Stimulated activated CD8-positive, alpha-beta memory T cell treated with anti-CD3 and anti-CD28 coated beads, Interleukin-4, amount 100 ng/mL, for 1 hour (primary cell): ENCODE measurements at places on chromosomes 4 and X.

DNA sequence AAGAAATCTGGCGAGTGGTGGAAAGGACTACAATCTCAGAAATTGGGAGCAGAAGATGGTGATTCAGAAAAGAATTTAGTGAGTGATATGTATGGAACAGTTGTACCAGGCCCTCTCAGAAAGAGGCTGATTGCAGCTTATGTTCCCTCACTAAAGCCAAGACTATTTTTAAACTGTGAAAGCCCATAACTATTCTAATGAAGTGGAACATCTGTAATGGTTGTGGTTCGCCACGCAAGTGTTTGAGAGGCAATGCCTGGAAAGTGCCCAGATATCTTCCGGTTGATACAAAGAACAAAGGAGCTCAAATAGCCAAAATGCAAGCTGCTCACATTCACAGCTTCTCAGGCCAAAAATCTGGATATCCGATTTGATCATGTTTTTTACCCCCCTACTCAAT is 1250.7 kb downstream of the RAPGEF2 start:
- no peak for DNase-seq

DNA sequence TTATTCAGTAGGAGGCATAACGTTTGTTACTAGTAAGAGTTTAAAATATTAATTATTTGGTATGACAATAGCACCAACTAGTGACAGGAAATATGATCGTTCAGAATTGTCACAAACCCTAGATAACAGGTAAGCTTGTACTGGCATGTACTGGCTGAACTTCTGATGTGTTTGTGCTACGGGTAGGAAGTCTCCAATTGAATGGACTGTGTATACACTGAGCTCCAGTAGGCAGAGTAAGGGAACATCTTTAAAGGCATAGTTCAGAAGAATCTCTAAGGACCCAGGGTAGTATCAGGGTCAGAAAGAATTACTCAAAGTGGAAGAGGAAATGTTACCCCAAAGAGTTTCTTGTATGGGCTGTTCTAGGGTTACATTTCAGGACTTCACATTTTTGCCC is 230.4 kb downstream of the EDA2R start:
- DNase-seq: no peak

DNA sequence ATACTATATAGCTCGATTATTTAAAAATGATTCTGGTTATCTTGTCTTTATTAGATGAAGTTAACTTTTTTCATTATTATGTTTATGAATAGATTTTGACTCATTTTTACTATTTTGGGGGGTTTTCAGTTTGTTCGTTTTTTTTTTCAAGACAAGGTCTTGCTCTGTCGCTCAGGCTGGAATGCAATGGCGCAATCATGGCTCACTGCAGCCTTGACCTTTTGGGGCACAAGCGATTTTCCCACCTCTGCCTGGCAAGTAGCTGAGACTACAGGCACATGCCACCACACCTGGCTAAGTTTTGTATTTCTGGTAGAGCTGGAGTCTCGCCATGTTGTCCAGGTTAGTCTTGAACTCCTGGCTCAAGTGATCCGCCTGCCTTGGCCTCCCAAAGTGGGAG is 24.9 kb upstream of the FOXR2 start:
- no peak for DNase-seq

DNA sequence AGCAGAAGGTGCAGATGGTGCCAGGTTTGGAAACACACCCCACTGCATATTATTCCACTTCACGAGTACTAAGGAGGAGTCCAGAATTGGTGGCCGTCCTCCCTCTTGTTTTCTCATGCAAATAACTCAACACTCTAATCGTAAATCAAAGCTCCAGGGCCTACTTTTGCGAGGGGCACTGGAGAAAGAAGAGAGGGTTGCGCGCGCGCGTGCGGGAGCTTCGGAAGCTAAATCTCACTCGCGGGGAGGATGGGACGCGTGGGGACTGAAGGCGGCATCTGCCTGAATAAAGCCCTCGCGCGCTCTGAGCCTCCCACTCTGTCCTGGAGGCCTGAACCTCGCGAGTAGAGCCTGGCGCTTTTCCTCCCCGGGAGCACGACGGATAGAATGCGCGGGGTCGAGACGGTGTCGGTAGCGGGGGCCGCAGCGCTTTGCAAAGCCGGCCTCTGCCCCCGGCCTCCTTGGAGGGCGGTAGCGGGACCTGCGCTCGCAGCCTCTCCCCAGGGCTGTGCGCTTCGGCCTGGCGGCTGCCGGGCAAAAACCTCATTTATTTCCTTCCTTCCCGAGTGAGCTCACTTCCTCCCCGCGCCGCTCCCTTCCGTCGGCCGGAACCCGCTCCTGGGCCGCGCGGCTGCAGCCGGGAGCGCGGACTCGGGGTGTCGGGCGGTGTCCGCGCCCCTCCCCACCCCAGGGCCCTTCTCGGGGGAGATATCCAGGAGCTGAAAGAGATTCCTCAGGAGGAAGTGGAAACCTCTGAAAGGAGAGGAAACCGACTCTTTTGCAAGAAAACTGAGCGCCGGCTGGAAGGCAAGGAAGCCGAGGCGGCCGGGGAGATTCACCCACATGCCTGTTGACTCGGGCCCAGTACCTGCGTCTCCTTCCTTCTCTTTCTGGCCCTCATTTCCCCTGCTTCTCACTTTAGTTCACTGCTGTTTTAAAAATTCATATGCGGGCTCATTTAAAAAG is 20.7 kb downstream of the HAND2 start:
- DNase-seq: no peak

DNA sequence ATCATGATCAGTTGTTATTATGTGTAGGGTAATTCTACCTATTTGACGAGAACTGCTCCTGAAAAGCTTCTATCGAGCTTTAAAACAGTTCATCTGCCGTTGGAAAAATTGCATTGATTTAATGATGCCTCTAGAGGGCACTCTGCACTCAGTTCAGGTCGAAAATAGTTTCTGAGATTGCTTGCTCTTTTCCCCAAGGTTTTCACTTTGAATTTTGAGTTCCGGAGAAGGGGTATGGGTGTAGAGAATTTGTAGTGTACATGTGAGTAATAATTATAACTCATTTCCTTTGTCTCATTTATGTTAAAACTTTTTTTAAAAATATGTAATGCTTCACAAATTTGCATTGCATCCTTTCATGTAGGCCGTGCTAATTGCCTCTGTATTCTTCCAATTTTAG is 28.4 kb upstream of the TNIP3 start:
- no peak for DNase-seq

DNA sequence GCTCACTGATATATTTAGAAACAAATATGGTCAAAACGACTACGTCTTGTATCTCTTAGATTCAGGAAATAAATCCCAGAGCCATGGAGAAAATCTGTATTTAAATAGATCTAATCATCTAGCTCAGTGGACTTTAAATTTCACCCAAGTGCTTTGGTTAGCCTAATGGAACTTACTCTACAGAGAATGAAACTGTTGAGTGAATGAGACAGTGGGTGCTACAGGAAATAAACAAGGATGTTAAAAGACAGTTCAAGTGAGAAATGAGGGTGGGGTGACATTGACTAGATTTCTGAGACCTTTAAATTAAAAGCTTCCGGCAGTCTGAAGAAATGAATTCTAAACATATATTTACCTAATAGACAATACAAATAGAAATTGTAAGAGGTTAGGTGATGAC is 2197.0 kb downstream of the ARAP2 start:
- DNase-seq: no peak

GRCh38 chrX:130109429-130110378 is 593 bp downstream of the ELF4 start:
- no peak for DNase-seq

DNA sequence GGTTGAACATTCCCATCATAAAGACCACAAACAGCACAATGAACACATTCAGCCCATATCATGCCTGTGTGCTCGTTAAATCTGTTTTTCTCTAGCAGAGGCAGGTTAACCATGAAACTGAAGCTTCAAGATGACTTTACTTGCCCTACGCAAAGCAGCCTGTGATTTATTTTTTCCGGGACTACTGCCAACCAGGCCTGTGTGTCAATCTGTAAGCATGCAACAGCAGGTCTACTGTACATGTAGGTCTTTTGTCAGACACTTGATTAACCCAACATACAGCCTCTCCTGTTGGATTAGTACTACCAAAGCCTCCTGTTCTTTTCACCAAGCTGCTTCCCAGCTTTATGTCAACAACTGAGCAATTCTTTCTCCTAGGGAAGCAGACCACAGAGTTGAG is 85.5 kb upstream of the ACSL1 start:
- DNase-seq: no peak

- DNase-seq: no peak
These were observed 8.7 kb downstream of the KLHL4 start for GRCh38 chrX:87526281-87526680.

- DNase-seq: no peak
These were observed 346.6 kb downstream of the CENPC start for GRCh38 chr4:67198727-67199126.

- DNase-seq: no peak
These were observed 359.2 kb downstream of the CCSER1 start for GRCh38 chr4:90486346-90486745.

GRCh38 chr4:126850286-126850685 is 782.5 kb upstream of the INTU start:
- no peak for DNase-seq
